ENCODE measurements at places on chromosomes 6 and 20.

GRCh38 chr6:36769676-36770499 lies 69.4 kb downstream of the CPNE5 start:
- DNase-seq, result no peak

DNA sequence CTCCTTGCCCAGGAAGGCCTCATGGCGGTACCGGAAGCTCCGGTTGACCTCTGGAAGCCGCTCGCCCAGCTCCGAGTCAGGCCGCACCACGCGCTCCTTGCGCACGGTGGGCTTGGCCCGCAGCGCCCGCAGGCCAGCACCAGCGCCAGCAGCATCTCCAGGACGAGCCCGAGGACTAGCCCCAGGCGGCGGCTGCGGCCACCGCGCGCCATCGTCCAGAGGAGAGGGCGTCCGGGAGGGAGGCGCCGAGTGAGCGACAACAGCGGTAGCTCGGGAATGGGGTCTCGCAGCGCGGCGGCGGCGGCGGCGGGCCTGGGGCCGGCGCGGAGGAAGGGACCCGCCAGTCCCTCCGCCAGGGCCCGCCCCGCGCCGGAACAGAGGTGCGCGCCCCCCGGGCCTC lies 27.6 kb upstream of the CGA start:
- no peak for DNase-seq

- no peak for DNase-seq
These were observed 127.0 kb upstream of the EDN1 start for GRCh38 chr6:12163149-12163548.

DNA sequence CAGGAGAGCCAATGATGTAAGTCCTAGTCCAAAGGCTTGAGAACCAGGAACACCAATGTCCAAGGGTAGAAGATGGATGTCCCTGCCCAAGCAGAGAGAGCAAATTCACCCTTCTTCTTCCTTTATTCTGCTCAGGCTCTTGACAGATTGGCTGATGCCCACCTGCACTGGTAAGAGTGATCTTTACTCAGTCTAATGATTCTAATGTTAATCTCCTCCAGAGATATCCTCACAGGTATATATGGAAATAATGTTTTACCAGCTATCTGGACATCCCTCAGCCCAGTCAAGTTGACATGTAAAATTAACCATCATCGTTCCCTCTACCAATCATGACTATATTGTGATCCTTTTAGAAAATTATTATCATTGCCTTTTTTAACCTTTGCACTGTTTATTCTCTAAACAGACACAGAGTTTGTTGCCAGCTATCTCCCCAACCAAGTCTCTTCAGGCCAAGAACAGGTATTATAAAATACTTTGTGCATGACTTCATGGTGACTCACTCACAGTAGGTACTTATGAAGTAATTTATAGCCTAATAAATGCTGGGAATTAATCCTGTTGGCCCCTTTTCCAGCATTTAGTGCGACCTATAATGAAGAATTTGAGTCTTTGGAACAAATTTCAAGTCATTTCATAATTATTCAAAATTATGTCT lies 26.2 kb upstream of the TSHZ2 start:
- DNase-seq, result no peak

DNA sequence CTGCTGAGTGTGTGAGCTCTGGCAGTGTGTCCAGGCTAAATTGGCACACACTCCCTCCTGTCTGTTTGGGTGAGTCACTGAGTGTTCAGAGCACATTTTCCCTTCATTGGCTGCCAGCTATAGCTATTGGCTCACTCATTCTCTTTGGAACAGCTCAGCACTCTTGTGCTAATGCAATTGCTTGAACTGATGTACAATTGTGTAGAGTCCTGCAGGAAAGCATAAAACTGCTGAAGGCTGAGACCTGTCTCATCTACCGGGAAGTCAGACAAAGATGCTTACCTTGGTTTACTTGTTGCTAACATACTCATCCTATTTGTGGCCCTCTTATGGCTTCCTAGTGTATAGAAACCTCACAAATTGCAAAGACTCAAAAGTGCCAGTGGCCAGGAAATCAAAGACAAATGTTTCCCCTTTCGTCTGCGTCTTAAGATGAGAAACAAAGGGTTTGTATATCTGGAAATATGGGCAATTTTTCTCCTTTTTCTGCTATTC lies 351.0 kb downstream of the BCKDHB start:
- no peak for DNase-seq

DNA sequence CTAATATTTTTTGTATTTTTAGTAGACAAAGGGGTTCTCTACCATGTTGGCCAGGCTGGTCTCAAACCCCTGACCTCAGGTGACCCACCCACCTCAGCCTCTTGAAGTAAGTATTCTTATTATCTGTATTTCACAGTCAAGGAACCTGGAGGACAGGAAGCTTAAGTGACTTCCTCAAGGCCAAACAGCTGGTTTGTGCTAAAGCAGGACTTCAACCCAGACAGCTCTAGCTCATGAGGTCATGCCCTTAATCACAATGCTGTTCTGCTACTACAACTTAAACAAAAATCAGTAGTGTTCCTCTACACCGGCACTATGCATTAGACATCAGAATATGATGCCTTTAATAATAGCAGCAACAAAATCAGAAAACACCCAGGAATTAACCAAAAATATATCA lies 168.9 kb downstream of the ADGB start:
- DNase-seq, result no peak

- no peak for DNase-seq
These were observed 77.6 kb downstream of the MLIP start for GRCh38 chr6:54188846-54189245.

GRCh38 chr6:14428269-14428668 lies 310.7 kb downstream of the CD83 start:
- no peak for DNase-seq

- DNase-seq, result peak; percentile 32
These were observed 72.0 kb upstream of the THEMIS start for GRCh38 chr6:127972815-127973214.

- no peak for DNase-seq
These were observed 85.5 kb upstream of the FLRT3 start for GRCh38 chr20:14422892-14423291.

DNA sequence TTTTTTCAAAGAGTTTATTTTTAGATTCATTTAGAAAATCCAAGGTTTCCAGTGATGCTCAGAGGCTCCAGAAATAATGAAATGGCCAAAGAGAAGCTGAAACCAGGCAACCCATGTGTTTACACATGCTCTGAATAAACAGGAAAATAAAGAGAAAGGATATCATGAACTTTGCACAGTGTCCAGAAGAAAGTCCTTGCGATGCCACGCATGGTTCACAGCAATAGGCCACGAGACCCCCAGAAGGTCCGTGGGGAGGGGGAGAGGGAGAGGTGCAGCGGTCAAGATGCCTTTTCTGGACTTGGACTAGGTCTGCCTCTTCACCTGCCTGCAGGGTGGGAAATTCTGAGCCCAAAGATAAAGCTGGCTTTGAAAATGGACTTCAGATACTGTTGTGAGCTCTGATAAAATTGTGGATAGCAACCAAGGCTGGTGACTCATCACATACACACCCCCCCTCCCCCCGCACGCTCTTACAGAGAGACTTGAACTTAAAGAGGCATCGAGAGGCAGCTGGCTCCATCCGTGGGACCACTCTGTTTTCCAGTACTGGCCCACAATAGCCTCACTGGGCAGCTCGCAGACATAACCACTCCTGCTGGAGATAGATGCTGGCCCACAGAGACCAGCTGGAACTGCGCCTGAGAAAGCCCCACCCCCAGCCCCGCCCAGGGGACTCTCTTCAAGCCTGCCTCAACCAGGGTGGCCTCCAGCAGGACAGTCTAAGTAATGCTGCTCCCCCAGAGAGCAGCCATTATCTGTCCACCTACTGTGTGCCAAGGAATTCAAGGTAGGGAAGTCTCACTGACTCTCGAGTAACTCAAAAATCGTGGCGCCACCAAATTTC lies 21.2 kb upstream of the NFATC2 start:
- no peak for DNase-seq

DNA sequence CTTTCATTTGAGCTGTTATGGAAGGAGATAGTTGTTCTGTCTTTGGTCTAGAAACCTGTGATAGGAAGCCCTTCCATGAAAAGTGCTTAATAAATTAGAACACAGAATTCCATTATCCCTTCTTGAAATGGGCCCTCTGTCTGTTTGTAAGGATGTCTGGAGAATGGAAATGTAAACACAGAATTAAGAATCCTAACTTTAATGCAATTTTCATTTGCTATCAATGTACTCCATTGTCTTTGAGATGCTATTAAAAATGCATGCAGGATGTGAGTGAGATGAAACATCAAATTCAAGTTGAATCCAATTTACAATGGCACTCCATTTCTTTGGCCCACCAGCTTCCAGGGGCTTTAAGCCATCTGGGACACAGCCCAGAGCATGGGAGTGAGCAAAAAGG lies 13.9 kb upstream of the AARS2 start:
- no peak for DNase-seq

DNA sequence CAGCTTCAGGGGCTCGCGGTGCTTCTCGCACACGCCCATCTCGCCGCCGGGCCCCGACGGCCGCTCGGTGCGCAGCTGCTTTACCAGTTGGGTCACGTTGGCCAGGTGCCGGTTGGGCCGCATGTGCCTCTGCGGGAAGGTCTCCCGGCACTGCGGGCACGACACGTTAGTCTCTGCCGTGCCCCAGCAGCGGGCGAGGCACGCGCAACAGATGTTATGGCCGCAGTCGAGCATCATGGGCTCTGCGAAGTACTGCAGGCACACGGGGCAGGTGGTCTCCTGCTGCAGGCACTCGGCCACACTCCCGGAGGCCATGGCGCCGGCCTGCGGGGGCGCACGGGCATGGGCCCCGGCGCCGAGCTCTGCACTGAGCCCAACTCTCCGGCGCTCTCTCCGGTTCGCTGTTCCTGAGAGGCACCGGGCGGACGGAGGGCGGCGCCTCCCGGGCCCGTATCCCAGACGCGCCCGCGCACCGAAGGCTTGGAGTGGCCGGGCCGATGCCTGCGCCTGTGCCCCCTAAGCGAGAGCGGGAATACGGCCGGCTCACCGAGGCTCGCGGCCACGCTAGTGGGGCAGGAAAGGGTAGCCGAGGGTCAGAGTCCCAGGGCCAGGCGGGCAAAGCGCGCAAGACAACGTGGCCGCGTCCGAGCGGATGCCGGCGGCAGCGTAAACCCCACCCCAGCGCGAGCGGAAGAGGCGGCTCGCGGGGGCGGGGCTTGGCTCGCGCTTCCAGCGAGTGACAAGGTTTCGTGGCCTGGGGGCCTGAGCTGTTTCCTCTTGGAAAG lies at the start of gene TRIM27:
TSS of gene TRIM27 (minus strand) at position 668 of the 785 bp plus-strand sequence. CDS start at position 315, 353 bp downstream.
- peak; percentile 54 for DNase-seq

DNA sequence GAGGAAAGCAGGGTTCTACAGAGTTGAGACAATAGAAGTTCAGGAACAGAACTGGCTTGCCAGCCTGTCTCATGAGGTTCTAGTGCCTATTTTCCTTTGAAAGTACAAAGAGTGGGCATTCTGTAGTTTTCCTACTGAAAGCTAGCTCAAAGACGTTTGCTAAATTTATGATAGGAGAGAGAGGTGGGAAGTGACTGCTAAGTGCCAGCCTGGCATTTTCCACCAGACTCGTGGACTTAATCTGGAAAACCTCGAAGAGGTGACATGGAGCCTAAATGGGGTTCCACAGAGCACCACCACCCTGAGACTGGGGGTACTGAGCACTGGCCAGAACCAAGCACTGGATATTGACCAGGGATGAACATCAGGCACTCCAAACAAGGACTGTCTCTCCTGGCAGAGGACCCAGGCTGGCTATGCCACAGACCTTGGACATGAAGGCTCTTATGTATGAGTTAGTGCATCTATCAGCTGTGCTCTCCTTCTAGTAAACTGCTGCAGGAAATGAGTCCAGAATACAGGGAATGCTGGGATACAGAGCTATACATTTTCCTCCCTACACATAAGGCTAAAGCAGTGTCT lies 7.1 kb downstream of the PEX6 start:
- DNase-seq, result no peak

- DNase-seq, result no peak
These were observed 44.9 kb downstream of the CPXM1 start for GRCh38 chr20:2755451-2756055.

DNA sequence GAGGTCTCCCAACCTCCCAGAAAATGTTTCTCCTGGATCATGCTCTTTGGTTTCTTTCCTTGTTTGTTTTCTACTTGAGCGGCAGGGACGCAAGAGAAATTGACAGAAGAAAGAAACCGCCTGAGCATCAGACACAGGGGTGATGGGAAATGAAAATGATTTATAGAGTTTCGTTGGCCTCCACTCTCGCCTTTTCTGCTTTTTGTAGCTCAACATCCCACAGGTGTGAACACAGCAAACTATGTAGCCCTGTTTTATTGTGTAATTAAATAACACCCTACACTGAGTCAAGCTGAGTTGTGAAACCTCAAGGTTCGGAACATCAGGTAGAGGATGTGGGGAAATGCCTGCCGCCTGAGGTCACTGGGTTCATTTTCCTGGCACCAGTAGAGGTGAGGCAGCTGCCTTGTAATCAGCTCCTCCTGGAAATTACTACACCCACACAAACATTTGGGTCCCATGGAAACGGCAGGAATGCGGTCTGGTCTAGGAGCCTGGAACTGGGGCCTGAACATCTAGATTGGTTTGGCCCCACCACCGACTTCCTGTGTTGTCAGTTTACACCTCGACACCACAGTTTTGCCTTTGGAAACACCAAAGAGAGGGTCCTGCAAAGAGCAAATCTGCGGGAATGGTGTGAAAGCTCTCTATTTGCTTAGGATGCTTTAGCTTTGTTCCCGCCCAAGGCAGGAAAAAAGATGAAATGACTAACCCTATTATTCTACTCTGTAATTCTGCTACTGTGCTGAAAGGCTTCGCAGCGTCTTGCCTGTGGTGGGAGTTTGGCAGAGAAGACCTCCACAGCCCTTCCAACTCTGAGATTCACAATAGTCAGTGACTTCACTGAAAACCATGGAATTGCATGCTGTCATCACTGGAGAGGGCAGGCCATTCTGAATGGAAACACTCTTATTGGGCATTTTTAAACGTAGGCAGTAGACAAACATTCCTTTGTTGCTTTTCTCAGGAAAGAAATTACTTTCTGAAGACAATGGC lies 53.0 kb downstream of the ADAT2 start:
- DNase-seq, result peak; percentile 11

GRCh38 chr20:460707-461106 lies 1.6 kb downstream of the TBC1D20 start:
- DNase-seq, result no peak

DNA sequence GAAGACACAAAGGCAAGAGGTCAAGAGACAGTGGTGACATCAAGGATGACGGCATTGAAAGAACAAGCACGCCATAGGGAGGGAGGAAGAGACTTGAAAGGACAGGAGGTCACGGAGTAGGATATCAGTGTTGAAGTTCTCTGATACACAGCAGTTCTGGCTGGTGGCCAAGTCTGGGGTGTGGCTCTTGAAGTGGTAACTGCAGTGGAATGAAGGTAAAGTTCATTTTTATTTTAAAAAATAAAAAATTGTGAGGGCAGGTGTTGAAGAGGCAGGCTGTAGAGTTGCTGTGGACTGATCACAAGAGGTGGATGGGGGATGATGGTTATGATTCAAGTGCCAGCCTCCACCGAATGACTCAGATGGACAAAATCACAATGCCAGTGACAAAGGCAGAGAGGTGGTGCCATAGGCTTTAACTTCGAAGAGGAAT lies 53.2 kb upstream of the BMP2 start:
- DNase-seq, result no peak

- DNase-seq, result no peak
These were observed 43.1 kb upstream of the BEND6 start for GRCh38 chr6:56911847-56912246.

- DNase-seq, result no peak
These were observed 113.3 kb downstream of the AFG1L start for GRCh38 chr6:108407904-108408827.

Measured in activated CD8-positive, alpha-beta memory T cell treated with anti-CD3 and anti-CD28 coated beads for 4 hours (primary cell).